Uterus (tissue), 4 donors: ENCODE measurements at places on chromosomes 5 and 9. TPM values are rescaled to one million over a fixed set of nuclear protein-coding genes. Genes with fewer than 3 reads are reported as not detected.

Gene IL31RA
- not detected for total RNA-seq

DNA sequence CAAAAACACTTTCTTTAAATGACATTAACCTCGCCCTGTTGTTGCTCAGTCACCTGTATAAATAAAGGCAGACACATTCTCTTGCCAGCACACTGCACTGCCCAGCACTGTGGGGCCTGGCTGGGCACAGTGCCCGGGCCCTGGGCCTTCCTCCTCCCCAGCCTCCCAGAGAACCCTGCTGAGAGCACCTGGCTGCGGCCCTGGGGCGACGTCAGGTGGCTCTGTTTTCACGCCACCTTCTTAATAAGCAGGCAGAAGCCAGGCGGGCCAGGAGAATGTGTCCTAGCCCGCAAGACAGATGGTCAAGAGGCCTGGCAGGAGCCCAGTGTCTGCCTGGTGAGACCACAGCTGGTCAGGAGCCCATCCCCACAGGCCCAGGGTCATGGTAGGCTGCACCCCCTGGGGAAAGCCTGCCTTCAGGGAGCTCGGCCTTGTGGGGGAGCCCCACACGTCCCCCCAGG lies 8.2 kb upstream of the AGPAT2 start:
- no peak for DNase-seq
- no peaks in the 10 kb centered on the region for H3K4me1 ChIP-seq
- no peaks in the 10 kb centered on the region for H3K36me3 ChIP-seq
- H3K4me3 ChIP-seq: no peak overlapping the region

DNA sequence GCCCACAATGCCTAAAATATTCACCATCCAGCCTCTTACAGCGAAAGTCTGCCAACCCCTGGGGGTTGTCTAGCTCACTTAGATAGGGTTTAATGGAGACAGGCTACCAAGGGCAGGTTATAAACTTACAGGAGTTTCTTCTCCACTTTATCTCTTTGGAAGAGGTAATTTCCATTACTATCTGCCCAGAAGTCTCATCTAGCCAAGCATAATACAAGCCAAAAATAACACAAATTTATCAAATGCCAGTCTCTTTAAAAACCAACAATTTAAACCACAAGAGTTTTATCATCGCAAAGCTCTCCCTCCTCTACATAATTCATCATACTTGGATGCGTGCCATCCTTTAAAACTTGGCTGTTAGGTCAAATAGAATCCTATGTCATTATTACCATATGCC lies 6.2 kb downstream of the RBM22 start:
- H3K27me3 ChIP-seq: no peaks in the 10 kb centered on the region
- no peaks in the 10 kb centered on the region for H3K36me3 ChIP-seq
- no peak for DNase-seq
- no peak overlapping the region for H3K4me3 ChIP-seq

Gene EPB41L4B
- total RNA-seq: 3.9 TPM

GRCh38 chr5:167412556-167412955 lies 878.9 kb upstream of the WWC1 start:
- no peak overlapping the region for H3K27ac ChIP-seq
- no peaks in the 10 kb centered on the region for H3K36me3 ChIP-seq
- no peaks in the 10 kb centered on the region for H3K4me1 ChIP-seq
- H3K27me3 ChIP-seq: no peaks in the 10 kb centered on the region
- no peak for DNase-seq

DNA sequence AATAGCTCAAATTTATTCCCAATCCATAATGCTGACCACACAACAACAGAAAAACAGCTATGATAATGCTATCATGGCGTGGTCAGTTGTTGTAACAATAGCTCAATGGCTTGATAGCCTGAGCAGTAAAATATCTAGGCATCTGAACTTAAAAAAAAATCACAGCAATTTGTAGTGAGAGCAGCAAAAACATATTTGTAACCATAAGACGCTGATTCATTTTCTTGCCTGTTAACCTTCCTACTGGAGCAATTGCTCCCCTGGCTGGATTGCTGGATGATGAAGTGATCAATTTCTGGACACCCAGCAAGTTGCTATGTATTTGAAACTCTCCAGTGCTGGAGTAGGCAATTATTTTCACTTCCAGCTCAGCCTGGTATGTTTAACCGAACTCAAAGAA lies 115.1 kb downstream of the PCSK1 start:
- H3K27me3 ChIP-seq: no peaks in the 10 kb centered on the region
- H3K27ac ChIP-seq: no peak overlapping the region
- H3K4me3 ChIP-seq: no peak overlapping the region
- H3K4me1 ChIP-seq: no peaks in the 10 kb centered on the region
- no peaks in the 10 kb centered on the region for H3K36me3 ChIP-seq

DNA sequence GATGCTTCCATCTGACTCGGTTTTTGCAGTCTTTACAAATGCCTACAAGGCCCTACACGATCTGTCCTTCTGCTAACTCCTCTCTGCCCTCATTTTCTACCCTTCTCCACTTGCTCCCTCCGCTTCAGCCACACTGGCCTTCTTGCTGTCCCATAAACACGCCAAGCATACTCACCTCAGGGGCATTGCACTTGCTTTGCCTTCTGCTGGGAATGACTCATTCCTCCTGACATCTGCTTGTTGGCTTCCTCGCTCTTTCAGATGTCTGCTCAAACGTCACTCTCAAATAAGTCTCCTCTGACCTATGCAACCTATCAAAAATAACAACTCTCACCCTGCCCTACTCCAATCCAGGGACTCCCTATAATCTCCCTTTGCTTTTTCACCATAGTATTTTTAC lies 28.2 kb downstream of the CDC25C start:
- H3K27me3 ChIP-seq: no peaks in the 10 kb centered on the region
- no peak overlapping the region for H3K4me3 ChIP-seq
- DNase-seq: no peak
- H3K27ac ChIP-seq: no peak overlapping the region
- no peaks in the 10 kb centered on the region for H3K36me3 ChIP-seq

GRCh38 chr9:128124451-128124850 lies 3.1 kb downstream of the PTGES2 start:
- peaks cover 5% of the 10 kb centered on the region for H3K4me1 ChIP-seq
- H3K27ac ChIP-seq: no peak overlapping the region
- H3K27me3 ChIP-seq: no peaks in the 10 kb centered on the region

DNA sequence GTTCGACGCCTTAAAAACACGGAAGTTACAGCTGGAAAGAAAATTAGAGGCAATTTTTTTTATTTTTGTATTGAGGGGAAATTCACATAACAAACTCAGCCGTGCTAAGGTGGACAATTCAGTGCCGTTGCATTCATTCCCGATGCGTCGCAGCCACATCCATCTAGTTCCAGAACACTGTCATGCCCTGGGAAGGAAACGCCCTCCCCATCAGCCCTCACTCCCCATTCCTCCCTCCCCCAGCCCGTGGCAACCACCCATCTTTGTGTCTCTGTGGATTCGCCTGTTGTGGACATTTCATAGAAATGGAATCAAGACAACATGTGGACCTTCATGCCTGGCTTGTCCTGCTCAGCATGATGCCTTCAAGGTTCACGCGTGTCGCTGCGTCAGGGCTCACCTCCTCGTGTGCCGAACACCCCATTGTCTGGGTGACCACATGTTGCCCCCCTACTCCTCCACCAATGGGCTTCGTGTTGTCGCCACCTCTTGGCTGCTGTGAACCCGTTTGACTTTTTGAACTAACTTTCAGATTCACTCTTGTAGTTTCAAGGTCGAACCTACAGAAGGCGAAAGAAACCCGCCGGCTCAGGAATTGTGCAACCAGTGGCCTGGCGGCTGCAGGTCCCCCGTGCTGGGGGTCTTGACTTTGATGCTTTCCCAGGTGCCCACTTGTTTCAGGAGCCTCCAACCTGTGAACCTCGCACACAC lies 17.4 kb upstream of the CAMSAP1 start:
- no peak overlapping the region for H3K4me3 ChIP-seq
- H3K27ac ChIP-seq: no peak overlapping the region
- no peaks in the 10 kb centered on the region for H3K36me3 ChIP-seq
- no peak for DNase-seq

Gene MGAT1
- 89.4 TPM for total RNA-seq

Gene CMBL
- total RNA-seq: 2.6 TPM

DNA sequence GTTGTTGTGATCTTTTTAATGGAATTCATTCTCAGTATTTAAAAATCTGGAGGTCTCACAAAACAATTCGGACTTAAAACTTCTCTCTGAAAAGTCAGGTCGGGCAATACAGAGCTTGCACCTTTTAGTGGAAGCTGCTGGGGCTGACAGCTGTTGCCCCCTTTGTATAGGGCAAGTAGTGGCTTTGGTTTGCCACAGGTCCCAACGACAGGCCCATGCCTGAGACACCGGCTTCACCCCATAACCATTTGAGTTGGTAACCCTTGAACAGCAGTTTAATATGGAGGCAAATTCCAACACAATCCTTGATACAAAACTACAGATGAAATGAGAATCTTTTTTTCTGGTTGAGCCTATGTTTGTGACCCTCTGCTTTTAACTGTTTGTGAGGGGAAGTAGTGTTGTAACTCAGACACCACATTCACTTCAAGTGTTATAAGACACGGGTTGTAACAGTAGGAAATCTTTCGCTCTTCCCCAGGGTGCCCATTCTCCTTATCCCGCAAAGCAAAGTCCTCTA lies 752 bp upstream of the GLRX start:
- H3K36me3 ChIP-seq: no peaks in the 10 kb centered on the region
- no peaks in the 10 kb centered on the region for H3K27me3 ChIP-seq
- peaks cover 8% of the 10 kb centered on the region for H3K4me1 ChIP-seq
- DNase-seq: no peak
- H3K27ac ChIP-seq: peak overlapping the region; percentile 85

DNA sequence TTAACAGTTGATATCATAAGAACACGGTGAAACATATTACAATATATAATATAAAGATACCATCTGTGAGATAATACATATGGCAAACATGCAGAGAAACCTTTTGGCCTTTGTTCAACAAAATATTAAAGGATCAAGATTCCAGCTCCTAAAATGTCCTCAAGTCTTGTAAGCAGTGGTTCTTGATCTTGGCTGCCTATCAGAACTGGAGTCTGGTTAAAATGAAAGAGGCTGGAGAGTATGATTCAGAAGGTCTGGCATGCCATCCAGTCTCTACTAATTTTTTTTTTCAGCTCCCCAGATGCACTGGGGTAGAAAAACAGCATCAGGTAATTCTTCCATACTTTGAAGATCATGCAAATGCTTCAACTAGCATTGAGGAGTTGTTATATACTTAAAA lies 83.2 kb downstream of the TNC start:
- H3K4me3 ChIP-seq: no peak overlapping the region
- H3K36me3 ChIP-seq: no peaks in the 10 kb centered on the region
- peak overlapping the region; percentile 56 for H3K27ac ChIP-seq
- DNase-seq: no peak

Gene SPINK1
- total RNA-seq: not detected

Gene CAPSL
- total RNA-seq: not detected

GRCh38 chr5:176822793-176823481 lies 12.6 kb downstream of the UNC5A start:
- DNase-seq: no peak
- H3K4me3 ChIP-seq: no peak overlapping the region
- no peak overlapping the region for H3K27ac ChIP-seq
- H3K27me3 ChIP-seq: peaks cover 9% of the 10 kb centered on the region
- no peaks in the 10 kb centered on the region for H3K4me1 ChIP-seq

Gene ZBTB43
- total RNA-seq: 18.2 TPM

DNA sequence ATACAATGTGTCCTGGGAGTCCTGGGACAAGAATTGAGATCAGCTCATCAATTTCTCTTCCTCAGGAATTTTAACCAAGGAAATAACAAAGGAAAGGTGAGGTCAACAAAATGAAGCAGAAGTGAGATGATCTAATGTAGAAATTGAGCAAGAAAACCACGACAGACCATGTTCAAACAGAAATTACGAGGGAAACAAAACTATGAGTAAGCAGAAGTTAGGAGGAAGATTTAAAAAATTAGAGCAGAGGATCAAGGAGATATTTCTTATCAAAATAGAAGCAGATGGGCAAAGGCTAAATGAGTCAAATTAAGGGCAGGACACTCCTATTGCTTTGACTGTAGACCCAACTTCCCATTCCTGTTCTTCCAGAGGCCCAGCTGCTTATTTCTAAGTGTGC lies 97.4 kb downstream of the HINT1 start:
- H3K36me3 ChIP-seq: no peaks in the 10 kb centered on the region
- no peak overlapping the region for H3K27ac ChIP-seq
- no peaks in the 10 kb centered on the region for H3K27me3 ChIP-seq
- no peaks in the 10 kb centered on the region for H3K4me1 ChIP-seq
- no peak overlapping the region for H3K4me3 ChIP-seq

GRCh38 chr5:102750151-102750834 lies 4.8 kb upstream of the PAM start:
- no peaks in the 10 kb centered on the region for H3K36me3 ChIP-seq
- no peaks in the 10 kb centered on the region for H3K27me3 ChIP-seq
- H3K27ac ChIP-seq: no peak overlapping the region
- no peak overlapping the region for H3K4me3 ChIP-seq
- DNase-seq: no peak
- no peaks in the 10 kb centered on the region for H3K4me1 ChIP-seq

Gene PCDHB16
- total RNA-seq: 5.5 TPM

DNA sequence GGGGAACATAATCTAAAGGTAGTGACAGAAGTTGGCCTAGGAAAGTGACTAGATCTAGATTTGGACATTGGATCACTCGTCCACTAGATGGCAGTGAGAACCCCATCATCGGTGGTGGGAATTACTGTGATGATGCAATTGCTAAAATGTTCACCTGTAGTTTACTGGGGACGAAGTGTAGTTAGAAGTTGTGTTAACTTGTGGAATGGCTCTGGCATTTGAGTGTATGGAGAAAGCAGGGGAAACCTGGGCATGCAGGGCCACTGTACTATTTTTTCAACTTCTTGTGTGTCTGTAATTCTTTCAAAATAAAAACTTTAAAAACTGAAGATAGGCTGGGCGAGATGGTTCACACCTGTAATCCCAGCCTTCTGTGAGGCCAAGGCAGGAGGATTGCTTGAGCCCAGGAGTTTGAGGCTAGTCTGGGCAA lies 75.5 kb downstream of the PHAX start:
- H3K4me3 ChIP-seq: no peak overlapping the region
- no peaks in the 10 kb centered on the region for H3K4me1 ChIP-seq
- no peak overlapping the region for H3K27ac ChIP-seq
- H3K27me3 ChIP-seq: no peaks in the 10 kb centered on the region
- DNase-seq: peak; percentile 49

Gene POU4F3
- 0.30 TPM for total RNA-seq

Gene CNTNAP3
- total RNA-seq: 7.9 TPM

Gene SLC36A3
- total RNA-seq: not detected

- H3K36me3 ChIP-seq: no peaks in the 10 kb centered on the region
- no peak overlapping the region for H3K4me3 ChIP-seq
- H3K4me1 ChIP-seq: no peaks in the 10 kb centered on the region
- H3K27ac ChIP-seq: no peak overlapping the region
Observed at GRCh38 chr9:93012963-93013855, 45.3 kb upstream of the SUSD3 start.

Gene LRRC26
- 0.29 TPM for total RNA-seq

Gene TOR4A
- 12.7 TPM for total RNA-seq

GRCh38 chr5:143554187-143554717 lies 150.8 kb upstream of the NR3C1 start:
- no peaks in the 10 kb centered on the region for H3K27me3 ChIP-seq
- H3K4me1 ChIP-seq: no peaks in the 10 kb centered on the region
- no peak for DNase-seq
- no peak overlapping the region for H3K27ac ChIP-seq

Gene IL5
- total RNA-seq: not detected

Gene IL17B
- total RNA-seq: not detected

GRCh38 chr5:956941-957747 lies 51.5 kb upstream of the NKD2 start:
- no peak overlapping the region for H3K4me3 ChIP-seq
- H3K4me1 ChIP-seq: no peaks in the 10 kb centered on the region
- no peak for DNase-seq
- no peaks in the 10 kb centered on the region for H3K27me3 ChIP-seq

Gene JAKMIP2
- total RNA-seq: 6.1 TPM

Gene WNT8A
- total RNA-seq: not detected

GRCh38 chr9:20848490-20848889 lies 164.4 kb downstream of the FOCAD start:
- DNase-seq: no peak
- H3K27ac ChIP-seq: no peak overlapping the region
- H3K4me1 ChIP-seq: no peaks in the 10 kb centered on the region
- H3K27me3 ChIP-seq: no peaks in the 10 kb centered on the region
